ENCODE measurements at places on chromosomes 6 and 20. TPM values are rescaled to one million over a fixed set of nuclear protein-coding genes. Genes with fewer than 3 reads are reported as not detected.

- peak; percentile 43 for DNase-seq
Observed at GRCh38 chr20:37342231-37343177, 3.4 kb upstream of the SRC start.

The GPR6 gene
- not detected for polyA plus RNA-seq

- DNase-seq: no peak
Observed at GRCh38 chr6:3326184-3326971, 67.6 kb downstream of the PSMG4 start.

The FAM83B gene
- polyA plus RNA-seq: 3.4 TPM

DNA sequence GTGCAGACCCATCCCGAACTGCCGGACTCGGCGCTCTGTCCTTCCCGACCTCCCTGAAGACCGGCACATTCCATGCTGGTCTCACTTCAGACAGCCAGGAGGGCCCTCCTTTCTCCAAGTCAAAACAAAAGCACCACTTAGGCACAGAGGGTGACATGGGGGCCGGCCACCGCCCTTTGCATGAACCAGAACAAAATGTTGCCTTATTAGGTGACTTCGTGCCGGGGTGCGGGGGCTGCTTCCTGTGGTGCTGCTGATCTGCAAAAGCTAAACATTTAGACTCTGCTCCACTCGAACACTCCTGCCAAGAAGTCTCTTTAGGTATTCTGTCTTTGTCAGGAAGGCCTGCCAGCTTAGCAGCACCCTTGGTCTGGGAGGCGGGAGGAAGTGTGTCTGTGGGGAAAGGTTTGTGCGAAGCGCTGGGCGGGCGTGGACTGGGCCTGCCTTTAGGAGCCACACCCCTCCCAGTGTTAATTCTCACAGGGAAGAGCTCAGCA lies 133.8 kb downstream of the SMOC2 start:
- DNase-seq: peak; percentile 47

The RPS21 gene
- polyA plus RNA-seq: 1,176 TPM

DNA sequence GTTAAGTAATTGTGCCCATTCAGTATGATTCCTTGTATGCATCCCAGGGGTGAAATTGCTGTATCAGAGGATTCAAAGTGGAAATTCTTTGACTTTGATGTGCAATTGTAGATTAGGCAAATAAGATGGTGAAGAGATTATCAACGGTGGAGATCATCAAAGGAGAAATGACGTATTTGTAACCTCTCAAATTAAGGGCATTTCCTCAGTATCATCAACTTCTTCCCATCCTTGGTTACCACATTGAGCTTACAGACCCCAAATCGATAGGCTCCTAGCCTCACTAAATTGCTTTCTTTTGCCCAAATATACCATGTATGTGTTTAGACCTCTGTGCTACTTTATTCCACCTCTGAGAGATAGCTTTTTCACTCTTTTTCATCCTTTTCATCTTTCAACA lies 213.1 kb upstream of the ZFP64 start:
- DNase-seq: no peak

DNA sequence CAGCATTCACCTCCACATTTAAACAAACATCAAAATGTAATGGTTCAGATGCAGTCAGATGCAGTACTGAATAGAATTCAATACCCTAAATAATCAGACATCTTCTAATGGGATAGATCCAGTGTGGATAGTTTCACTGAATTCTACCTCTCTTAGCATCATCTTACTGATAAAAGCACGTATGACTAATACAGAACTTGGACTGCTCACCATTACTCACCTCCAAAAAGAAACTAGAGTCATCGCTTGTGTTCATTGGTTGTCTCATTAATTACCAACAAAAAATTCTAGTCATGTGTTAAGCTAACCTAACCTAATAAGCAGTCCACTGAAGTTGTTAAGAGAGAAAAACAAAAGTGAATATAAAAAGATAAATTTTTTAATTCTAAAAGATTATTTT lies 165.9 kb upstream of the IRAK1BP1 start:
- DNase-seq: no peak

DNA sequence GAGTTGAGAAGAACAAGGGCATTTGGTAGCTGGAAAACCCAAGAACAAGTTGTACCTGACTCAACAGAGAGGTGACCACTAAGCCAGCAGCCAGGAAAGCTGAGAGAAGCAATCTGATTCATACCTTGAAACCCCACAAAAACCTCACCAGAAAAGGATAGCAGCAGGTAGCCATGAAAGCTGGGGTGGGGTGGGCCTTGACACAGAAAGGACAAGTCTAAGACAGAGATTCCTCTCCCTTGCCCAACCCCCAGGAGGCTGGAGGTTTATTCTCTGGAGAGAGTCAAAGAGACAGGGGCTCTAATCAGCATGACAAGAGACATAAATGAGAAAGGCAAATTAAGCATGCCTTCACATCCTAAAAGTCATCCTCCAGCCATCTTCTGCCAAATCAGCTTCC lies 151.7 kb upstream of the DST start:
- DNase-seq: no peak

The TEAD3 gene
- 49.6 TPM for polyA plus RNA-seq

DNA sequence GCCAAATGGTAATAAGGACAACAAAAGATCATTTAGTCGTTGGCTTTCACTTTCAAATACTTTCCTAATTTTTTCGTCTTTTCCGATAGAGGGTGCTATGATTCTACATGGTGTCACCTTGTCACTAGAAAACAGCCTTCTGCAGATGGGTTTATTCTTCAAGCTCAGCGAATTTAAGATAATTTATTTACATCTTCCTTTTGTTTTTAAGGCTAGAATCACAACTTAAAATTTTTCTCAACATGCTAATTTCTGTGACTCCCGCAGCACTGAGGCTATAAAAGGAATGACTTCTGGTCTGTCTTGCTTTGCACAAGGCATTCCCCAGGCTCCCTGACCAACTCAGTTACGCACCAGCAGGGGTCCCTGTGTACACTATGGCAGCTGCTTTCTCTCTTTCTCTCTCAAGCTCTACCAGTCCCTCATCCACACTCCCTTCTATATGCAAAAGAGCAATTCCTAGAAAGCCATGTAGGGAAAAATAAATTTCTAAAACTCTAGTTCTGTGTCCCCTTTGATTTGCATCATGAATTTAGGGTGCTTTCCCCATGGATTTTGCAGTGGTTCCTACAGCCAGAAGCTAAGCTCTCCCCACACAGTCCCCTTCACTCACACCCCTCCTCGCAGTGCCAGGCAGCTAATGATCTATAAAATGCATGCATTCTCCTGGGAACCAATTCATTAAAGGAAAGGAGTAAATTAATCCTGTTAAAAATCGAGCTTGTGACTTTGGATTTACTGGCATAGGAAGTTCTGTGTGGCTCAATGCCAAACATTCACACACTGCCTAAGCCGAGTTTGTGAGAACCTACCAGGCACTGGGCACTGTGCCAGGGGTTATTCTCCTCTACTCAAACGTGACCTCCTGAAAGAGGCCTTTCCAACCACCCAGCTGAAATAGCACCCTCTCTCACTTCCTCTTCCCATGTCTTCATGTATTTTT lies 74.5 kb downstream of the DCDC2 start:
- peak; percentile 76 for DNase-seq

GRCh38 chr20:11832851-11833250 lies 84.8 kb upstream of the BTBD3 start:
- DNase-seq: no peak

DNA sequence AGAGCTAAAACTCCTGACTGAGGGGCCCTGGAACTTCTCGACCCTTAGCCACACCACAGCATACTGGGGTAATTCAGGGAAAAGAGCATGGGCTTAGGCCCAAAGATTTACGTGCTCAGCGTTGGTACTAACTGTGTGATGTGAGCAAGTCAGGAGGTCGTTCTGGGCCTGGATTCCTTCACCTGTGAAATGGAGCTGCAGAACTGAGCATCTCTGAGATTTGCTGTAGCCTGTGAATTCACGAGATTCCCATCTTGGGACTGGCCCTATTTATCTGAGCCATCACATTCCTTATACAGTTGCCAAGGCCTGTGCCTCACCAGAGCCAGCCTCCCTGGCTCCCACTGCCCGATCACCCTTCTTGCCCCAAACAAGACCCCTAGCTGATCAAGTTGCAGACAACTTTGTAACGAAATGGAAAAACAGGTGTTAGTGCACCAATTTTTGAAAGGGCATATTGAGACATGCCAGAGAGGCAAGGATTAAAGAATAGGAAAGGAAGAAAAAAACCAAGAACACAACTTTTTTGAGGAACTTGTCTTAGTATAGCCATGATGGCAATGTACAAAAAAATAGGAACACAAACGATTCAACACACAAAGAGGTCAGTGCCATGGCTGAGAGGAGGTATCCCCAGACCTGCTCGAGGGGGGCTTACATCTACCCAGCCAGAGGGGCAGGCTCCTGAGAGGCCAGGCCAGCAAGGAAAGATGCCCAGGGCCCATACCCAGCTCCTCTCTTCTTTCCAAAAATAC lies 323.0 kb upstream of the JARID2 start:
- DNase-seq: no peak

GRCh38 chr6:27836141-27836782 lies 75.9 kb downstream of the OR2B2 start:
- DNase-seq: no peak

GRCh38 chr20:62485701-62486089 lies 9.9 kb upstream of the GATA5 start:
- DNase-seq: no peak

DNA sequence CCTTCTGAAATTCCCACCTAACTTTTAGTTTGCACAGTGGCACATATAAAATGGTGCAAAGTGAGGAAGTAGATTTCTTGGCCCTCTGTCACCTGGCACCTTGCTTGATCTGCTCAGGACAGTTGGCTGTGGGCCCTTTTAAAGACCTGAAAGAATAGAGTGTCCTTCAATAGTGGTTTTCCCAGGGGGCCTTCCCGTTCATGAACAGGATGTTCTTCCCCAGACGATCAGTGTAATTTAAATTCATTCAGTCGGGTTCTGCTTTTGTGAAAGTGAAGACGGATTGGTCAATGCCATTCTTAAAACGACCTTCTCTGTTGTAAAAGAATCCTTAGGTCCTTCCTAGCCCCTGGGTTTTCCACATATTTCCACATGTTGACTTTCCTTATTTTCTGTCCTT lies 178.5 kb downstream of the SASH1 start:
- no peak for DNase-seq

DNA sequence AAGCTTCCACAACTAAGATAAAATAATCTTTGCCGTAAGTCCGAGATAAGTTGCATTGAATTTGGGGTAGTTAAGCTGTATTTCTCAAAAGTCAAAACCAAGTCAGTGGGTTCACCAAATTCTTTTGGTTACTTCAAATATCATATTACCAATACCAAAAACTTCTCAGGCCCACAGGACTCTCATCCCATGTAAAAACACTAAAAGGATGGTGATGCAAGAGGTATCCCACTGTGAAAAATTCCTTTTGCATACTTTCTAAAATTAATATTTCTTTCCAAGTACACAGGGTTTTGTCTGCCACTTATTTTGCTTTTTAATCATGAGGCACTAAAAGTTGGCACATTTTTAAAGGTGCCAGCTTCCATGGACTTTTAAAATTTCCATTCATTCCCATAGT lies 151.3 kb downstream of the GJA10 start:
- DNase-seq: no peak

DNA sequence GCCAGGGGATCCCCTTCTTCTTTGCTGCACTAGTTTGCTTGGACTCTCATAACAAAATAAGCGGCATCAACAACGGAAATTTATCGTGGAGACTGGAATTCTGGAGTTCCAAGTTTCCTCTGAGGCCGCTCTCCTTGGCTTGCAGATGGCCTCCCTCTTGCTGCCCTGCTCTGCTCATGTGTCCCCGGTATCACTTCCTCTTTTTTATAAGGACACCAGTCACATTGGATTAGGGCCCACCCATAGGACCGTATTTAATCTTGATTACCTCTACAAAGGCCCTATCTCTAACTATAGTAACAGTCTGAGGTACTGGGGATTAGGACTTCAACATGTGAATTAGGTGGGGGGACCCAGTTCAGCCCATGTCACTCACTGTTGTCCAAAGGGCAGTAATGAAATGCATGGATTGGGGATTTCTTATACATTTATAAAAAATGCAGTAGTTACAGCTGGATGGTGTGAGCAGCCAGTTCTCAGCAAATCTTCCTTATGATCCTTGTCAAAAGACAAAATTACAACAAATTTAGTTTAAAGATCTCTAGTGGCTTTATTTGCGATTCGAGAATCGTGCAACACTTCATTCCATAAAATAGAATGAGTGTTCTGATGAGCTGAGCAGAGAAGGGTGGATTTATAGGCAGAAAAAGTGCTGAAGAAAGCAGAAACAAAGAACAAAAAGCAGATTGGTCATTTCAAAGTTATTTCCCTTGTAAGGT lies 59.3 kb upstream of the AKAP12 start:
- no peak for DNase-seq

- no peak for DNase-seq
Observed at GRCh38 chr6:105069821-105070445, 109.9 kb downstream of the POPDC3 start.

The SIRPB1 gene
- polyA plus RNA-seq: 0.86 TPM

The PEDS1 gene
- polyA plus RNA-seq: 32.3 TPM

GRCh38 chr6:2839195-2839981 lies 2.3 kb downstream of the SERPINB1 start:
- no peak for DNase-seq

The PROKR2 gene
- not detected for polyA plus RNA-seq

GRCh38 chr6:20411544-20411943 lies 9.9 kb downstream of the E2F3 start:
- DNase-seq: no peak

DNA sequence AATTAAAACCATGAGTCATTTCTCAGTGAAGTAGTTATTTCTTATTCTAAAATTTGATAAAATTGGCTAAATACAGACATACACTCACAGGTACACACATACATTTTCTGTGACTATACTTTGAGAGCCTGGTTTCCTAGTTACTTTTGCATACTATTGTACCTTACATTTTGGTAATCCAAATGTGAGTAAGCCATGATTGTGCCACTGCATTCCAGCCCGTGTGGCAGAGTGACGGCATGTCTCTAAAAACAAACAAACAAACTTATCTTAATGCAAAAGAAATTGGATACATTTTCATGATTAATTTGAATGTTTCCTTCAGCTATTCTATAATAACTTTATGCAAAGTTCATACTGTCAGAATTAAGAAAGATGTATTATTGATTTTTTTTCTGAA lies 628.8 kb downstream of the GRIK2 start:
- no peak for DNase-seq

GRCh38 chr20:49635866-49636265 lies 67.9 kb upstream of the PTGIS start:
- no peak for DNase-seq

GRCh38 chr6:13708736-13709135 lies 2.9 kb downstream of the RANBP9 start:
- DNase-seq: no peak

The EMILIN3 gene
- polyA plus RNA-seq: 1.4 TPM

DNA sequence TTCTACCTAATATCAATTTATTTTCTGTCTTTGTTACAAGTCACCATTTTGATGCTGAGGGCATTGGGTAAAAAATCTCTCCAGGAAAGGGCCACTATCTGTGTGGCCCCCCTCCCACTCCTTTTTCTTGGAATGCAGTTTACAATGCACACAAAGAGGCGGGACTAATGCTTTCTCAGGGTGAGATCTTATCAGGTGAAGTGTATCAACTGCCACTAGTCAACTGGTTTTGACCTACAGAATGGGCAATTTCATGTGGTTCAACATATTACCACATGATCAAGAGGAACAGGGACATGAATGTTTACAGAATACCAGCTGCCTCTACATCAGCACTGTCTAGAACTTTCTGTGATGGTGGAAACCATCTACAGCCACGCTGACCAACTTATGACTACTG lies 3.7 kb downstream of the RRBP1 start:
- DNase-seq: no peak

The MOG gene
- not detected for polyA plus RNA-seq

Measured in left lung (tissue), 14 donors.